ENCODE measurements at places on chromosomes 7 and 10.

GRCh38 chr10:7662522-7662921 is 4.2 kb downstream of the ITIH5 start:
- no peak for DNase-seq

DNA sequence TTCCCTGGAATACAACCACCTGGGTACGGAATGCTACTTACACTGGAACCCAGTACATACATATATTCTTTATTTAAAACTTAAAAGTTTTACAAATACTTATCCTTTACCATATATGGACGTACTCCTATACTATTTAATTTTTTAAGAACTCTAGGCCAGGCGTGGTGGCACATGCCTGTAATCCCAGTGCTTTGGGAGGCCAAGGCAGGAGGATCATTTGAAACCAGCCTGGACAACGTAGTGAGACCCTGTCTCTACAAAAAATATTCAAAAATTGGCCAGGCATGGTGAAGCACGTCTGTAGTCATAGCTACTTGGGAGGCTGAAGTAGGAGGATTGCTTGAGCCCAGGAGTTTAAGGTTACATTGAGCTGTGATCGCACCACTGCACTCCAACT is 2.0 kb downstream of the RBM28 start:
- DNase-seq: no peak

DNA sequence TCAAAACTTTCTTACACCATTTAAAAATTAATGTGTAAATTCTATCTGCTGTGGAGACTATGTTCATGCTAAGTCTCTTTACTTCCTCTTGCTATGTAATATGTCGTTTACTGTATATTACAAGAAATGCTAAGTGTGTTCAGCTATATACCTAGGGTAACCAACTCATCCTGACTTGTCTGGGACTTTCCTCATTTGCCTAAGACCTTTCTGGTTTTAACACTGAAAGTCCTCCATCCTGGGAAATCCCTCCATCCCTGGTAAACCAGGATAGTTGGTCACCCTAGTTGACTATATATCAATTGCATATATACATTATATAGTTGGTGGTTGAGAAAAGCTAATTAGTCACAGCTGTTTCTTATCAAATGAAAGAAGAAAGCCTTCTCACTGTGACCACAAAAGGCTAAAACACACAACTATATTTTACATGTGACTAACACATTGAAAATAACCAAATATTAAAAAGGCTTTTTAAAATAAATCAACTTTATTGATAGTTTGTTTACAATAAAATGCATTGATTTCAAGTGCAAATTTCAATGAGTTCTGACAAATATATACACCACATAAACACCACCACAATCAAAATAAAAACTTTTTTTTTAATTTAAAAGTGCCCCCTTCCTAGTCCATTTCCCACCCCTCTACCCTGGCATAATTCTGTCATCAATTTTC is 167.7 kb upstream of the INHBA start:
- no peak for DNase-seq

DNA sequence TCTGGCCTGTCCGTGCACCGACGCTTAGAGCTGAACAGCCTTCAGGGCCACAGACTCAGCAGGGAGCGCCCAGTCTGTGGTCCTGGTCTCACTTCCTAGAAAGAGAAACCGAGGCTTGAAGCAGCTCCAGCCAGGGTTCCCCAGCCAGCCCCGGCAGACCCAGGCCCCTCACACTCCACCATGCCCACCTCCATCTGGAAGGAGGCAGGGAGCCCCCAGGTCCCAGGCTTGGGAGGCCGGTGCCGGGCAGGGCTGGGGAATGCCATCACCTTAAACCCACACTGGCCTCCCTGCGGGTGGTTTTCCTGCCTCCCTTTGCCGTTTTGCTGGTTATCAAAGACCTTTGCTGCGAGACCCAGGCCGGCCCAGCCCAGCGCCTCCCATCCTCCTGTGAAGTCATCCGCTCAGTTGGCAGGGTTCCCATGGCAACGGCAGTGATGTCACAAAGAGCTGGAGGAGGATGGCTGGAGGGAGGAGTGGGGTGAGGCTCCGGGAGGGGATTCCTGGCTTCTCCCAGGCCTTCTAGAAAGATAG is 24.0 kb downstream of the ELFN1 start:
- no peak for DNase-seq

DNA sequence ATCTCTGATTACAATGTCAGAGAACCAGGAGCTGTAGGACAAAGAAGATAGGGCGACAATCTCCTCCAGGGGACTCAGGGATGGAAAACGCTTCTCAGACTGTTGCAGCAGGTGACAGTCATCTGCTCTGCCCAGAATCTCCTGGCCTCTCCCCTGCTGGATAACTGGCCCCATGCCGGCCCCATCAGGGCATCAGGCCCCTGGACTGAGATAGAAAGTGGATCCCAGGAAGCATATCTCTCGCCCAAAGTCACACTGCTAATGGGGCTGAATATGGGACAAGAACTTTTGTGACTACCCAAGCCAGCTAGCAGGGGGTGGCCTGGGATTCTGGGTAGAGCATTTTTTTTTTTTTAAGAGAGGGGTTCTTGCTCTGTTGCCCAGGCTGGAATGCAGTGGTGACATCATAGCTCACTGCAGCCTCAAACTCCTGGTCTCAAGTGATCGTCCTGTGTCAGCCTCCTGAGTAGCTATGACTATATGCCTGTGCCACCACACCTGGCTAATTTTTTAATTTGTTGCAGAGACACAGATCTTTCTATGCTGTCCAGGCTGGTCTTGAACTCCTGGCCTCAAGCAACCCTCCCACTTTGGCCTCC is 20.5 kb upstream of the MLXIPL start:
- DNase-seq: no peak

- DNase-seq: no peak
Observed at GRCh38 chr7:5780801-5781496, 514 bp downstream of the RNF216 start.

DNA sequence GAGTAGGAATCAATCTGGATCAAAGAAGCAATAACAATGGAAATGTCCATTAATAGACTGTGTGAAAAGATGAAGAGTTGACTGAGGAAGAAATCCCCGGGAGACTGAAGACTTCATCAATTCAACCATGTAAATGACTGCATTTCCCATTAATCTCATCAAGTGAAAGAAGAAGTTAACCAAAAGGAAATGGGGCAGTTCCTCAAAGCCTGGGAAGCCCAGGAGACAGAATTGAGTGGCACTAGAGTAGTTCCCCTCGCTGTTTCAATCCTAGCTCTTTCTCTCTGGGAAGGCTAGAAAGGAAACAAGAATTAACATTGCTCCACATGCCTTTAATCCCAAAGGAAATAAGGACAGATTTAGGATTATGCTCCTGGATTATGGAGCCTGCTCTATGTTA is 4.8 kb upstream of the OR6V1 start:
- no peak for DNase-seq

- no peak for DNase-seq
Observed at GRCh38 chr7:9955138-9955537, 1018.5 kb upstream of the PHF14 start.

DNA sequence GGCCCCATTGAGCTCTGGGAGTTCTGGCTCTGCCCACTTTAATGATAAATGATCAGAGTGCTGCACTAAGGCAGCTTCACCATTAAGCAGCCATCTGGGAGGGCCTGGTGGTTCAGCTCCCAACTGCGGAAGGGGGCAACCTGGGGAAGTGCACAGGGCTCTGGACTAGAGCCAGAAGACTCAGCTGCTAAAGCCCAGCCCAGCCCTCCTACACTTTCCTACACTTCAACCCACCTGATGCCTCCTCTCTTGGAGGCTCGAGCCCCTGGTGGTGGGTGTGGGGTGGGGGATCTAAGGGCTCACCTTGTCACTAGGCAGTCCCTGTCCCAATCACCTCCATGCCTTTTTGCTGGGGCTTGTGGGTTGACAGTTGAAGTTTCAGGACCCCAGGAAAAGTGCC is 60.6 kb upstream of the ANTXRL start:
- no peak for DNase-seq

- DNase-seq: no peak
Observed at GRCh38 chr10:44574596-44575480, 189.9 kb upstream of the CXCL12 start.

DNA sequence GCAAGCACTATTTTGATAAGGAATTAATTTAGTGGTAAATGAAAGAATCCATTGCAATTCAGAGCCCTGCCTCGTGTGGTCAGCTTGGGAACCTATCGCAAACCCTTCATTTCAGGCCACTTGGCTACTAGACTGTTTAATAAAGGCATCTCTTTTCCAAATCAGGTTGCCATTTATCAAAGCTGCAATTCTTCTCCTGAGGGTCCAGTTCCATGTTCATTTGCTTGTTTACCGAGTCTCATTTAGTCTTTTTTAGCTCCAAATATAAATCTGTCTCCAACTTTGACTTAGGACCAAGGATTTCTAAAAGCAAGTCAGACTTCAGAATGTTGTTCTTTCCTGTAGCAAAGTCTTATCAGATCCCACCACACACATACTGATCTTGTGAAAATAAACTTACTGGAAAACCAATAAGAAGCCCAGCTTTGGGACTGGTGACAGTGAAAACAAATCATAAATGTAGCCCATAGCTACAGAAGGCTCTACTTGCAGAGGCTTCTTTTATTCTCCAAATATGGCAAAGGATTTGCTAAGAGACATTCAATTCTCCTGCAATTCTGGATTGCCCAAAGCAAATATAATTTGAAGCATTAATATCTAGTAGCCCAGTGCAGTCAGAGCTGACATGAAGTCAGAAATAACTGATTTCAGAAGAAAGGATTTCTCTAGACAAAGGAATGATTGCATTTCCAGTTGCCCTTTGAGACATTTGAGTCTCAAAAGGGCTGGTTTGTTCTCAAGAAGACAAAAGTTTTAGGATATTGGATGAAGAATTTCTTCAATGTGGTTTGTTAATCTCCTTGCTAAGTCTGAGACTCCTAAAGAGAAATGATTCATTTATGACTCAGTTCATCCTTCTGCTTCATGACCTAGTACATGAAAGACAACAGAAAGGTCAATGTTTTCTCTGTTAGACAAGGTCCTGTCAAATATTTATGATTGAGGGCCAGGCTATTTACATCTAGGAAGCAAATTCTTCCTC is 28.0 kb downstream of the PPP1R3C start:
- peak; percentile 38 for DNase-seq

DNA sequence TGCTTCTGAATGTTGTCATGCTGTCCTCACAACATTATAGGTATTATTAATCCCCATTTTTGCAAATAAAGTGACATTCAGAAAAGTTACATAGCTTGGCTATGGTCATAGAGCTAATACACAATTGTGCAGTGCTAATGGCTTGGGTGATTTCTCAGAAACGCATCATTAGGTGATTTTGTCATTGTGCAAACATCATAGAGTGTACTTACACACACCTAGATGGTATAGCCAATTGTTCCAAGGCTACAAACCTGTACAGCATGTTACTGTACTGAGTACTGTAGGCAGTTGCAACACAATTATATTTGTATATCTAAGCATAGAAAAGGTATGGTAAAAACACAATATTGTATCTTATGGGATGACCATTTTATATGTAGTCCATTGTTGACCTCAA is 91.0 kb downstream of the BTAF1 start:
- DNase-seq: no peak

DNA sequence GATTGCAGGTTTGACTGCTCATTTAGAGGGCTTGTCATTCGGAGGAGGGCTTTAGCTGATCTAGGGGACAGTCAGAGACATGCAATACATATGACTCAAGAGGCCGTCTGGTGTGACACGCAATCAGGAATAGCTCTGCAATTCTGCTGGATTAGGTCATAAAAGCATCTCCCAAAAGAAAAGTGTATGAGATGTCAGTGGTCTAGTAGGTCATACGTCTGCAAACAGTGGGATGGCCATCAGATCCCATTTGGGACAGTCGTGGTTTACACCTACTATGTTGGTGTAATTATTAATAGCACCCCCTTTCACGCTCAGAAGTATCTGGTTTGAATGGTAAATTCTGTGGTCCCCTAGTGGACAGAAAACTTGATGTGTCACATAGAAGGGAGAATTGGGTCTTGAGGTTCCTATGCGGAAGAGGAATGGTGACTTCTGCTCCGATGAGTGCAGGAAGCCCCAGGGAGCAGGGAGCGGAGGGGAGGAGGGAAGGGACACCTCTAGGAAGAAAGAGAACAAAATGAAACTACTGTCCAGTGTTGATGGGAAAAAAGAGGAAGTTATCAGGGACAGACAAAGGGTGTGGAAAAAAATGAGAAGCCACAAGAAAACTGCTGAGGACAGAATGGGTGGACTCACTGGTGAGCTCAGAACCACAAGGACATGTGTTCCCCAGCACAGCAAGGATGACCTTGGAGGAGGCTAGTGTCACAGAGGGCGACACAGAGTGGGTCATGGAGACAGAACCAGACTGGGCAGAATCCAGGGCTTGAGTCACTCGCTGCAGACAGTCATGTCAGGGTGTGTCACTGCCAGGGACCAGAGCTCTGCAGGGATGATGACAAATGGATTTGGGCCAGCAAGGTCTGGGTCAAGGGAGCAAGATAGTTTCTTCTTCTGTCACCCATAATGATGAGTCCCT is 59.9 kb downstream of the MAP3K8 start:
- no peak for DNase-seq

GRCh38 chr7:78605119-78605518 is 806.5 kb downstream of the PHTF2 start:
- DNase-seq: no peak

Measured in COLO829 (cell line).